ENCODE measurements at places on chromosomes 13 and 19. TPM values are rescaled to one million over a fixed set of nuclear protein-coding genes. Genes with fewer than 3 reads are reported as not detected.

SPACA4 gene
- total RNA-seq = not detected

ZNF443 gene
- 2.6 TPM for total RNA-seq

NANOS3 gene
- 0.43 TPM for total RNA-seq

CHMP2A gene
- 71.4 TPM for total RNA-seq

All from placental pericyte (primary cell).